AG10803 (cell line): ENCODE measurements at places on chromosomes 6 and 20.
A peak's percentile ranks its signal among the peaks of the same experiment; 100 is the strongest.

- DNase-seq, result peak; percentile 80
Observed at GRCh38 chr6:4155848-4156466, 20.6 kb upstream of the ECI2 start.

DNA sequence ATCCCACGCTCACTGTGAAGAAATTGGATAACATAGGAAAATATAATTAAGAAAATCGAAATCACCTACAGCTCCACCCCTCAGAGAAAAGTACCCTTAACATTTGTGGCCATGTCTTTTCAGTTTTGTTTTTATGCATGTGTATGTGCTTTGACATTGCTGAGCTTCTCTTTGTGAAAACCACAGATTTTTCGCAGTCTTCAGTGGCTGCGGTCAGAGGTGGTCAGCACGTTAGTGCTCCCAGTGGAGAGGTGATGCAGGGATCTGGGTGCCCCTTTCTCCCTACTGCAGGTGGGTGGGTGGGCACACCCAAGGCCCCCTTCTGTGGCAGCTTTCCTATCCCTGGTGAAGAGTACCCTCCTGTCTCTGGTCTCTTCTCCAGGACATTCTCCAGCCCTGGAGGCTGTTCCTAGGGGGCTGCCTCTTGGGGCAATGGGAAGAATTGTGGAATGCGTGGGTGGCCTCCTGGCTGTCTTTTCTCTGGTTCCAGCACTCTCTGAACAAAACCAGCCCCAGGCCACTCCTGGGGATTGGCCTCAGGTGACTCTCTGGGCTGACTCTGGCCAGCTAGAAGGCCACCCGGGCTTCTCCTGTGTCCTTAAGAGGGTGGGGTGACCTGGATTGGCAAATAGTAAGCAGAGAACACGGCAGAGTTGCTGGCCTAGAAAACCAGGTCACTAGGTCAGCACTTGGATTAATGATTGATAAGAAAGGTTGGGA lies 49.8 kb upstream of the FANCE start:
- DNase-seq, result no peak

GRCh38 chr6:3515669-3516068 lies 58.8 kb upstream of the SLC22A23 start:
- no peak for DNase-seq

DNA sequence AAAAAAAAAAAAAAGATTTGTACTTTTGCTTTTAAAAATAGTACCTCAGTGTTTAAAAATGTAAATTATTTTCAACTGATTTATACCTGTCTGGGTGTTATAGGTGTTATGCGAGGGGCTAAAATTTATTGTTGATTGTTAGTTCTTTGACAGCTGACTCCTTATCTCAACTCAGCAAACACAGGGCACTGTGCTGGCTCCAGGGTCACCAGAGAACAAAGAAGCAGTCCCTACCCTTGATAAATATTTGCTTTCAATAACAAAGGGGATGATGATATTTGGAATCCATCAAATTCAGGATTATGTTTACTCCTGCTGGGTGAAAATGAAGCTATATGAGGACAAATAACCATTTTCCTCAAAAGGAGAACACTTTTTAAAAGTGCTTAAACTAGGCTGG lies 34.2 kb upstream of the KAT14 start:
- no peak for DNase-seq

DNA sequence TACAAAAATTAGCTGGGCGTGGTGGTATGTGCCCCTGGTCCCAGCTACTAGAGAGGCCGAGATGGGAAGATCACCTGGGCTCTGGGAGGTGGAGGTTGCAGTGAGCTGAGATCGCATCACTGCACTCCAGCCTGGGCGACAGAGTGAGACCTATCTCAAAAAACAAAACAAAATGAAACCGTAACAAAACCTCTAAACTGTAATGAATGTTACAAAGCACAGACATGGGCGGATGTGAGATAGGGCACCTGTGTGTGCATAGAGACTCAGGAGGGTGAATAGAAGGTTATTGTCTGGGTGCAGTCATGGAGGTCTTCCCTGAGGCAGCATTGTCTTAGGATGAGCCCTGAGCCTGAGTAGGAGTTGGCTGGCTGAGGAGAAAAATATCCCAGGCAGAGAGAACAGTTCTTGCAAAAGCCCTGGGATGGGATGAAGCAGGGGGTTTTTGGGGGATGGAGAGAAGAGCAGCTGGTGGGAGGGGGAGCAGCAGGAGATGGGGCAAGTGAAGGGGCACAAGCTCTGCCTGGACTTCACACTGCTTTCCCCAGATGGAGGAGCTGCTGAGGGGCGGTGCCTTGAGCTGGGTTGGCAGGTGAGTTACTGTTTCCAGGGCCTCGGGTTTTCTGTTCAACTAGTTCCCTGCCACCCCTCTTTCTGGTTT lies 5.2 kb downstream of the BCAS4 start:
- DNase-seq, result no peak

DNA sequence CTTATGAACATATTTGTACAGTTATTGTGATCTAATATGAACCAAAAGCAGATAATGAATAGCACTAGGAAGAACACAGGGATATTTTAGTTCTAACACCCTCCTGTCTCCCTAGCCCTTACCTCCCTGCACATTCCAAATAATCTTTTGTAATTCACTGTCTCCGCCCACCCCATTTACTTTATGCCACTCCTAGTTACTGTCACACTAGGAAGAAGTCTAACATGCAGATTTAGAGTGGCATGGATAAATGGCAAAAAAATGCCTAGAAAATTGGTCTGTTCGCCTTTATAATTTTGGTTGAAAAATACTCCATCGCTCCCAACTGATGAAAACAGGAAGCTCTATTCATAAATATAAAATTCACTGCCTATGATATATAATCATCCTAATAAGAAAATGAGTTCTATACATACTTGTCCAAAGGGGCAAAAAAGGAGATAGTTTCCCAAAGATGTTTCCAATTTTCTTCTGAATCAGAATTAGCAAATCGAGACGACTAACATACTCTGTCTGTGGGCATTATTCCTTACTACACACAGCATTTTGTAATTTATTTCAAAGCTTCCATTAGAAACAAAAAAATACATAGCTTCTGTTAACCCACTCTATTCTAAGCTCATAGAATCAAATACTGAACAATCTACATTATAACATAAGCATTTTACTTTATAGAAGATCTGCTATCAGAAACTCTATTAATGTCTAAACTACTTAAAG lies 1.3 kb upstream of the RUNX2 start:
- DNase-seq, result no peak

DNA sequence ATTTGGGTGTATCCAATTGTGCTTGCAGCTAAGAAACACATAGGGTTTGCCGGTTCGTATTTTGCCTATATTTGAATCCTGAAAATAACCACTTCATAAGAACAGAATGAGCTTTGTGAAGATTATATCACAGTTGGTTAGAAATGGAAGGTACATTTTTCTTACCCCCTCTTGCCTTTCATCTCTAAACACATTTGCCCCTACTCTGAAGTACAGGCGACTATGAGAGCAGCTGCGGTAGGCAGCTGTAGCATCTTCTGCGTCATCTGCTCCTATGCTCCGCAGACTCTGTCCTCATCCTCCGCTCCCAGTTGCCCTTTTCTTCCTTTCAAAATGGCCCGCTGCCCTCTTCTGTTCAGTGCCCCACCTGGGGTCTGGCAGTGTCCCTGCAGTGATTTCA lies 47.6 kb upstream of the REV3L start:
- no peak for DNase-seq
